AG04449 (cell line): ENCODE measurements at places on chromosomes 3 and 15.

GRCh38 chr3:187943677-187944389 is 198.6 kb upstream of the BCL6 start:
- no peak for DNase-seq

GRCh38 chr15:97817276-97817890 is 143.1 kb upstream of the ARRDC4 start:
- no peak for DNase-seq

- no peak for DNase-seq
These were observed 45.7 kb downstream of the ZBTB38 start for GRCh38 chr3:141413801-141414689.

- DNase-seq: peak; percentile 21
These were observed 295.1 kb downstream of the FOXP1 start for GRCh38 chr3:71288269-71288930.

- no peak for DNase-seq
These were observed 193.6 kb upstream of the SATB1 start for GRCh38 chr3:18618723-18619122.

GRCh38 chr3:194032828-194033435 is 103.0 kb upstream of the HES1 start:
- DNase-seq: no peak

GRCh38 chr3:50450209-50450921 is 53.1 kb downstream of the CACNA2D2 start:
- DNase-seq: no peak

- no peak for DNase-seq
These were observed 528 bp downstream of the LPCAT4 start for GRCh38 chr15:34366271-34367065.

DNA sequence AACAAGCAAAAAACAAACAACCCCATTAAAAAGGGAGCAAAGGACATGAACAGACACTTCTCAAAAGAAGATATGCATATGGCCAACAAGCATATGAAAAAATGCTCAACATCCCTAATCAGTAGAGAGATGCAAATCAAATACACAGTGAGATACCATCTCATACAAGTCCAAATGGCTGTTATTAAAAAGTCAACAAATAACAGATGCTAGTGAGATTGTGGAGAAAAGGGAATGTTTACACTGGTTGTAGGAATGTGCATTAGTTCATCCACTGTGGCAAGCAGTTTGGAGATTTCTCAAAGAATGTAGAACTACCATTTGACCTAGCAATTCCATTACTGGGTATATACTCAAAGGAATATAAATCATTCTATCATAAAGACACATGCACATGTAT is 44.5 kb downstream of the RIOX2 start:
- DNase-seq: peak; percentile 55
